GM19239 (cell line): ENCODE measurements at places on chromosomes 7 and 10.

- peak; percentile 83 for DNase-seq
These were observed 68.4 kb downstream of the CDC123 start for GRCh38 chr10:12264204-12264940.

GRCh38 chr7:126689037-126689436 lies 563.7 kb downstream of the GRM8 start:
- no peak for DNase-seq

GRCh38 chr7:121452389-121452788 lies 56.3 kb upstream of the FAM3C start:
- DNase-seq: no peak

- DNase-seq: no peak
These were observed 45.4 kb downstream of the CNNM1 start for GRCh38 chr10:99374526-99374925.

GRCh38 chr10:71550628-71551027 lies 153.9 kb downstream of the CDH23 start:
- DNase-seq: no peak

- DNase-seq: no peak
These were observed 40.2 kb downstream of the NSUN6 start for GRCh38 chr10:18611168-18611567.

DNA sequence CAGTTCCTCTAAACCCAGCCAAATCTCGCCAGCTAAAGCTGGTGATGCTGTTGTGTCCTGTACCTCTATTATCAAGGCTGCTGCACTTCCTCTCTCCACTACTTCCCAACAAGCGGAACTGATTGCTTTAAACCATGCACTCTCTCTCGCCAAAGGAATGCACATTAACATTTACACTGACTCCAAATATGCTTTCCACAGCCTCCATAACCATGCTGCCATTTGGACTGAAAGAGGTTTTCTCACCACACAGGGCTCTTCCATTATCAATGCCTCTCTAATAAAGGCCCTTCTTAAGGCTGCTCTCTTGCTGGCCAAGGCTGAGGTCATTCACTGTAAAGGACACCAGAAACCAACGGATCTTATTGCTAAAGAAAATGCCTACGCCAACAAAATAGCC lies 11.4 kb upstream of the LRRC61 start:
- no peak for DNase-seq

DNA sequence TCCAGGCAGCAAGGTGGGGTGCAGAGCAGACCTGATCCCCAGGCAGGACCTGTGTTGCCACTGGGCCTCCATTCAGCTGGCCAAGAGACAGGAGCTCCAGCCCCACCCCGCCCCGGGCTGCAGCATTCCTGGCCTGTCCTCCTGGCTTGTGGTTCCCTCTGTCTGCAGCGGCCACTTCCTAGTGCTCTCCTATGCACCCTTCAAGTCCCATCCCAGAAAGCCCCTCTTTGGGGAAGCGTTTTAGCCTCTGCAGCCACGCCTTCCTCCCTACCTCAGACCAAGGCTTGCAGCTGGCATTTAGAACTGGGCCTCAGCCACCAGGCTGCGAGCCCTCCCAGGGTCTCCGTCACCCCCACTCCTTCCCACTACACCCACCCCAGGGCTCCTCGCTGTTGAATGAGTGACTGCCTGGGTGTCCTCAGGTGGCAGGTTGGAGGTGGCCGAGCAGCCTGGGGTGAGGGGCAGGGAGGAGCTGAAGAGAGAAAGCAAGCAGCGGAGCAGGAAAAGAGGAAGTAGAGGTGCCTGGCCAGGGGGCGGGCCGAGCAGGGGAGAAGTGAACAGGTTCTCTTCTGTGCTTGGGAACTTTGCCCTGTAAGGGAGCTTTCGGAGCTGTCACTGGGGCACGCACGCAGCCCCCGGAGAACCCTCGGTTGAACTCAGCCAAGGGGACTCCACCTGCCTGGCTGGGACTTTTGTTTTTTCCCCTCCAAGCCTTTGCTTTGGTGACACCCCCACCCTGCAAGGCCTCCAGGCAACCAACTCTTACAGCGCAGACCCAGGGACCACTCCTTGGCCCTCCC lies 109.1 kb upstream of the TNRC18 start:
- DNase-seq: peak; percentile 72

GRCh38 chr7:151484971-151485707 lies 34.6 kb downstream of the RHEB start:
- no peak for DNase-seq

GRCh38 chr7:77185866-77186265 lies 13.8 kb downstream of the FGL2 start:
- DNase-seq: no peak

DNA sequence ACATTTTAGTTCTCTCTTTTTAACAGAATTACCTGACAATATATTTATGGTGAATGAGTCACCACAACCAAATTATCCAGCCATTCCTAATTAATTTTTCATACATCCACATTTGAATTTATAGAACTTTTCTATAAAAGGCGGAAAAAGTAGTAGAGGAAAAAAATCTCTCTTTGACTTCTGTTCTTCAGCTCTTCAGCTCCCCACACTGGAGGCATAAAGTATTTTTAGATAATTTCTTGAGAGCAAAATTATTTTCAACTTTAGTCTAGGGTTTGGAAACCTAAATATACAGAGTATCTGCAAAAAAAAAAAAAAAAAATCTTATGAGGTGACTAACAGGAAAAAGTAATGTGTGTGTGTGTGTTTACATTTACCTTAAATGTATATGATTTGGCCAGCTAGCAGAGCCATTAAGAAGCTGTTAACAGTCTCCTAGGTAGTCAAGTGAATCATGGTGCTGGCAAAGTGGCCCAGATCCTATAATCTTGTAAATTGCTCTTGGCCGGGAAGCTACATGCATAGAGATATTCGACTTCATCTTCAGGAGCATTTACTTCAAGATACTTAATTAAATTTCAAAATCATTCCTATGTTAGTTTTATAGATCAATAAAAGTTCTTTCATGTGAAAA lies 383.1 kb upstream of the STEAP1 start:
- DNase-seq: no peak

DNA sequence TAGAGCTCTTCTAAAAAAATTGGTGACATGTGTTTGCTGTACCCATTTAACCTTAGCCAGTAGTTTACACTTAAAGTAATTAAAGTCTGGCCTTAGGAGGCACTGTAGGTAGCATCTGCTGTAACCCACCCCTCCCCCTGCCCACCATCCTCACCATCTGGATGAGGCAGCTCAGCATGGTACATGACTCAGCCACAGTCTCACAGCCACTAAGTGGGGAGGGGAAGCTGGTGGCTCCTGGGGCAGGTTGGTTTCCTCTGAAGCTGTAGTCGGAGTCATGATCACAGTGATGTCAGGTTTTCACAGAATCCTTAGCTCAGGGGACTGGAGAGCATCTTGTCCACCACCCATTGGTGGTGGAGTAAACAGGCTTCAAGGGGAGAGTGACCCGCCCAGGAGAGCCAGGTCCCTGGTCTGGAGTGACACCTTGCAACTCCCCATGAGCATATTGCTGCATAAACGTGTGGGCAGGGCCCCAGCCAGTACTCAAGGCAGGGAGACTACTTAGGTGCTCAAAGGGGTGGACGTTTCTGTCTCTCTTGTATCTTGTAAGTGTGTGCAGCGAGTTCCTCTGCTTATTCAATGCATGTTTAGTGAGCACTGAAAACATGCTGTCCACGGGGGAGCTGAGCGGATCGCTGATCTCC lies 125.9 kb downstream of the GRK5 start:
- no peak for DNase-seq

DNA sequence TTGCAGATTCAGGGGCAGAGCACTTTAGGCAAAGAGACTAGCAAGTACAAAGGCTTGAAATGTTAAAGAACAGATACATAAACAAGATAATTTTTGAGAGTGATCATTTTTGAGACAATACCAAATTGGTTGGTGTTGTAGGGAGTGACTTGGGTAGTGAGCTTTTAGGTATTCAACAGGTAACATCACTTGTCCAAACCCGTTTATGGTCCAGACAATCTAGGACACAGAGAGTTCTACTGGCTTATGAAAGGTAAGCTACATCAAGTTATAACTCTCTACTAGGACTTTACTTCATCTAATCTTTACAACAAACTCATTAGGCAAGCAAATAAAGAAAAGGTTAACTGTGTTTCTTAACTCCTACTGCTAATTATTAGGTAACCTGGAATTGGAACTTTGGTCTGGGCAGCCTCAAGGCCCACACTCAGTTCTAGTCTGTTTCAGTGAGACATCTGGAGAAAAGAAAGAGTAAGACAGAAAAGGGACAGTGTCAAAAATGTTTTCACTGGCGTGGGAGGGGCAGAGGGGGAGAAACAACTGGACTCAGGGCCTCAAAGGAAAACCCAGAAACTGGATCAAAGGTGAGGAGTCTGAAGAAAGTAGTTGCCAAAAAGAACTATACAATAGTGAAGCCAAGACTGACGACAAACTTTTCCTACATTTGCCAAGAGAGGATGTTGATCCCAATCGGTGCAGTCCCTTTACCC lies 39.2 kb downstream of the GNAT3 start:
- no peak for DNase-seq

- DNase-seq: no peak
These were observed 102.0 kb downstream of the GLCCI1 start for GRCh38 chr7:8070451-8071180.

GRCh38 chr7:133871757-133872156 lies 255.4 kb upstream of the LRGUK start:
- DNase-seq: no peak

DNA sequence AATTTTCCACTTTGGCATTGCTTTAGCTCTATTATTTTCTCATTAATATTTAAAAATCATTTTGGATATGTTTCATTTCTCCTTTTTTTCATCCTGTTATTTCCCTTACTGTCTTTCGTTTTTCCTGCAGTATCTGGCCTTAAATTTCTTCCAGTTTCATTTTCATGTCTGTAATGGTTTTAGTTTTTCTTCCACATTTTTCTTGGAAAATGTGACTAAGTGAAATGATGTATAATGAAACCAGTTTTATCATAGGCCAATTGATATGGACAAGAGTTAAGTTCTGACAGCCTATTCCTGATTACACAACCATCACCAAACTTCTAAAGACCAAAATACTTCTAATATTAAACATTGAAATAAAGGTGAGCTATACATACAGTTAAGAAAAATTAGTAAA lies 158.5 kb downstream of the LHFPL3 start:
- DNase-seq: no peak

DNA sequence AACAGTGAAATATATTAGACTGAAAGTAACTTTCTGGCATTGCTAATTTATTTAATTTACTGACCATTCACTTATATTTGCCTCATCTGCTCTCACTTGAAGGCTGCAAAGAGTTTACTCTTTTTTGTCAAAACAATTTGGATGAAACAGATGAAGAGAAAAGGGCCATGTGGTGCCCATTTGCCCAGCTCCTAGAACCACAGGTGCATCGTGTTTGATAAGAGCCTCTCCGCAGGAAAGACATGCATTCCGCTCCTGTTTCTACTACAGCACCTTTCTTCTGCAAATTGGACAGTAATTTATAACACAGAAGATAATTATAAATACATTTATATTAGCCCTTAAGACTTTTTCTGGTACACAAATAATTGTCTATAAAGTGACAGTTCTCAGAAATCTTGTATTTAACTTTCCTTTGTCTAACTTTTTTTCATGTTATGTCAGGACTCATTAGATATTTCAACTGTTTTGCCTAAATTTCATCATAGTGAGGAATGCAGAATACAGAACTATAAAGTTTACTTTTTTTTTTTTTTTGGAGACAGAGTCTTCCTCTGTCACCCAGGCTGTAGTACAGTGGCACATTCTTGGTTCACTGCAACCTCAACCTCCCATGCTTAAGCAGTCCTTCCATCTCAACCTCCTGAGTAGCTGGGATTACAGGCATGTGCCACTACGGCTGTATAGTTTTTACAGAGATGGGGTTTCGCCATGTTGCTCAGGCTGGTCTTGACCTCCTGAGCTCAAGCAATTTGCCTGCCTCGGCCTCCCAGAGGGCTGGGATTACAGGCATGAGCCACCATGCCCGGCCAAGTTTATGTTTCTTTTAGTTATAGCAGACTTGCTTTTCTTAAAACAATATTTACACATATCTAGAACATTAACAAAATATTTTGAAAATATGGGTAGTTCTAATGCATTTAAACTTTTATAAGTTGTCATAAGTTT lies 869 bp downstream of the LAMB4 start:
- DNase-seq: no peak

- DNase-seq: no peak
These were observed 8.3 kb upstream of the SLC29A4 start for GRCh38 chr7:5274441-5274840.
